ENCODE measurements at places on chromosomes 6 and 20. TPM values are rescaled to one million over a fixed set of nuclear protein-coding genes. Genes with fewer than 3 reads are reported as not detected.

NKX2-4 gene
- total RNA-seq: not detected

DNA sequence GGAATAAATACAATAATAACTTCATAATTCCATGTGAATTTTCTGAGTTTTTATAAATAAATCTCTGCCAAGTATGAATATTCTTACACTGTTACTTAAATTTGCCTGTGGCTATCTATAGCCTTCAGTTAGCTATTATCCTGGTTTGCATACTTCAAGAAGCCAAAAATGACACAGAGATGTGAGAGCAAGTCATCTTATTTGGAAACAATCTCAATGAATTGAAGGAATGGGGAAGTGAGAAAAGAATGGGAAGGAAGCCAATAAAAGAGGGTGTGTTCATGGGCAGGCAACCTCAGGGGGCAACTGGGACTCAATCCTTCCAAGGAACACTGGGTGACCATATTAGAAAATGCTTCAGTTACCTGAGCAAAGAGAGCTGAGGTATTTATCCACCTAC, 9.9 kb downstream of the HAO1 start:
- no peak overlapping the region for H3K27ac ChIP-seq
- H3K36me3 ChIP-seq: no peaks in the 10 kb centered on the region
- DNase-seq: no peak
- no peaks in the 10 kb centered on the region for H3K4me1 ChIP-seq
- H3K27me3 ChIP-seq: no peaks in the 10 kb centered on the region

DNA sequence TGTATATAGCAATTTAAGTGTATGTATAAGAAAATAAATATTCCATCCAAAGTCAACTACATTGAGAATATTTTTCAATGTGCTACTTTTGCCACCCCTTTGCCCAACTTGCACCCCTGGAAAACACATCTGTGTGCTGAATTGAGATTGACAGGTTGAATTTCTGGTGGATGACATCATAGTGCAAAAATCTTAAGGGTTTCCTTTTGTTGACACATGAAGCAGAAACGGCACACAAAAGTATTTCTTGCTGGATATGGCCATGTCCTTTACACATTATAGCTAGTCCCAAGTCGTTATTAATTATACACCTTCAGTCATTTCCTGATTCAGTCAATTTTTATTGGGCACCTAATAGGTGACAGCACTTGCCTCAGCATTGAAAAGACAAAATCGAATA, 188.7 kb upstream of the FBXL4 start:
- H3K4me1 ChIP-seq: peaks cover 10% of the 10 kb centered on the region
- H3K4me3 ChIP-seq: no peak overlapping the region
- no peak for DNase-seq

DNA sequence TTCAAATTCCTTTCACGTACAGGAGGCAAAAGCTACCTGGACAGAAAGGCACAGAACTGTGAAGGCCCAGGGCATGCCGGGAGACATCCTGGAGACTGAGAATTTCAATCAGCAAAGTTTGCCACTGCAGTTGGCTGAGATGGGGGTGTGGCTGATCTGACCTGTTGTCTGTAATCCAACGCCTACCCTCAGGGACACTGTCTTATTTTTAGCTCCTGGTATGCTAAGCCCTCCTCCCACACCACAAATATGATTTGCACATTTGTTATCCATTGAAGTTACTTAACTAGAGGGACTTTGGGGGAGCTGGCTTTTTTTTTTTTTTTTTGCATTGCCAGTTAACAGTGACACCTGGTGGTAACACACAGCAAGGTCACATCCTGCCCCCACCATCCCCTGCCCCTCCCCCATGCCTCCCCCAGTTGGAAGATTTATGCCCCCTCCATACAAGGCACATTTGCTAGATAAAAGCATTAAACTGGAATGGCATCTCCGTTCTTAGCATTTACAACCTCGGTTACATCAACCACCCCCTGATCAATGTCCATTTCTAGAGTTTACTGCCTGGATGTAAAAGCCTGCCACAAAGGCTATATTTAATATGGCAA, 40.4 kb downstream of the TTI1 start:
- H3K4me1 ChIP-seq: peaks cover 17% of the 10 kb centered on the region
- DNase-seq: no peak
- H3K27ac ChIP-seq: no peak overlapping the region
- no peak overlapping the region for H3K4me3 ChIP-seq

- no peak overlapping the region for H3K27ac ChIP-seq
- no peak for DNase-seq
- peaks cover 9% of the 10 kb centered on the region for H3K36me3 ChIP-seq
- no peaks in the 10 kb centered on the region for H3K27me3 ChIP-seq
Measured at GRCh38 chr6:154886471-154886870, 108.6 kb upstream of the TIAM2 start.

GRCh38 chr20:4633780-4634179, 87.9 kb upstream of the PRND start:
- H3K27ac ChIP-seq: no peak overlapping the region
- H3K4me3 ChIP-seq: no peak overlapping the region
- no peak for DNase-seq
- H3K36me3 ChIP-seq: no peaks in the 10 kb centered on the region
- peaks cover 1% of the 10 kb centered on the region for H3K4me1 ChIP-seq
- no peaks in the 10 kb centered on the region for H3K27me3 ChIP-seq

SLC26A8 gene
- total RNA-seq: not detected

NTSR1 gene
- 0.13 TPM for total RNA-seq
